ENCODE measurements at places on chromosomes 2 and 18.

- DNase-seq = no peak
These were observed at the start of gene PSD4 for GRCh38 chr2:113173542-113174375. Gene PSD4, plus strand, starts transcription at chr2:113173971. Its CDS starts 8,486 bp downstream, at chr2:113182457.

DNA sequence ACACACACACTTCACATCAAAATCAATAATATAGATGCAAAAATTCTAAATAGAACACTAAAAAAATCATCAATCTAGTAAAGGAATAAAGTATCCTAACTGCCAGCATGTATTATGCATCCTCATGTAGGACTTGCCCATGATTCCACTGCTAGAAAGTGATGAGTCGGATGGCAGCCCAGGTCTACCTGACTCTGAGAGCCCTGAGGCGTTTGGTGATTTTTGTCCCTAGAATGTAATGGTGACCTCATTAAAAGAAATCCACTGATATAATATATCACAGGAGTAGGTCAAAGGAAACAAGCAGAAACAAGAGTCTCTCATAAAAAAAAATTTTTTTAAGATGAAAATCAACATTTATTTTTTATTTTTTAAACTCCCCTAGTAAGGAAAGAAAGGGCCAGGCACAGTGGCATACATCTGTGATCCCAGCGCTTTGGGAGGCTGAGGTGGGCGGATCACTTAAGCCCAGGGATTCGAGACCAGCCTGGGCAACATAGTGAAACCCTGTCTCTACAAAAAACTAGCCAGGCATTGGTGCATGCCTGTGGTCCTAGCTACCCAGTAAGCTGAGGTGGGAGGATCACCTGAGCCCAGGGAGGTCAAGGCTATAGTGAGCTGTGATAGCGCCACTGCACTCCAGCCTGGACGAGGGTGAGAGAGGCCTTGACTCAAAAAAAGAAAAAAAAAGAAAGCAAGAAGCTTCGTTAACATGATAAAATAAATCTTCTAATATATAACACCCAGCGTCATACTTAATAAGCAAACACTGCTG lies 24.4 kb upstream of the ACTG2 start:
- DNase-seq = no peak

- no peak for DNase-seq
These were observed 3.0 kb downstream of the PDE11A start for GRCh38 chr2:178069551-178069950.

GRCh38 chr2:99725820-99726219 lies 236.0 kb upstream of the REV1 start:
- no peak for DNase-seq

DNA sequence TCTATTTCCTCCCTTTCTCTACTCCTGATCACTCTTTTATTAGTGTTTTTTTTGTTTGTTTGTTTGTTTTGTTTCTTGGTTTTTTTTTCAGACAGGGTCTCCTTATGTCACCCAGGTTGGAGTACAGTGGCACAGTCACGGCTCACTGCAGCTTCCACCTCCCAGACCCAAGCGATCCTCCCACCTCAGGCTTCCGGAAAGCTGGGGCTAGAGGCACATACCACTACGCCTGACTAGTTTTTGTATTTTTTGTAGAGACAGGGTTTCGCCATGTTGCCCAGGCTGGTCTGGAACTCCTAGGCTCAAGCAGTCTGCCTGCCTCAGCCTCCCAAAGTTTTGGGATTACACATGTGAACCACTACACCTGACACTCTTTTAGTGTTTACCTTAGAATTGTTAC lies 122.3 kb downstream of the ATL2 start:
- no peak for DNase-seq

- no peak for DNase-seq
These were observed 429.8 kb downstream of the TGIF1 start for GRCh38 chr18:3879836-3880120.

GRCh38 chr18:6874315-6874714 lies 144.8 kb downstream of the ARHGAP28 start:
- no peak for DNase-seq

- no peak for DNase-seq
These were observed 98.7 kb downstream of the EPHA4 start for GRCh38 chr2:221473451-221473850.

DNA sequence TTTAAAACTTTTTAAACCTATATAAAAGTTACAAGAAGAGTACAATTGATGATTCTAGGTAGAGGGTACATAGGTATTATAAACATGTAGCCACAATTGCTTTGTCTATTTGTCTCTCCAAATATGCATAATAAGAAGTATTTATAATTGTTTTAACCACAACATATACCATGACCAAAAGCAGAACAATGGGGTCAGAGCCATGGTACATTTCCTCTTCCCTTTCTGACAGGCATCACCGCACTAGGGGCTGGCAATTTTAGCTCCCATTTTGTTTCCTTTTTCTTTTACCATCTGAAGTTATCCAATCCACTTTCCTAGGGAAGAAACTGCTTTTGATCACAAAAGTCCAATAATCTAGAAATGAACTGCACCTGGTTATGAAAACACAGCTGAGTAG lies 49.3 kb downstream of the TMX3 start:
- no peak for DNase-seq

DNA sequence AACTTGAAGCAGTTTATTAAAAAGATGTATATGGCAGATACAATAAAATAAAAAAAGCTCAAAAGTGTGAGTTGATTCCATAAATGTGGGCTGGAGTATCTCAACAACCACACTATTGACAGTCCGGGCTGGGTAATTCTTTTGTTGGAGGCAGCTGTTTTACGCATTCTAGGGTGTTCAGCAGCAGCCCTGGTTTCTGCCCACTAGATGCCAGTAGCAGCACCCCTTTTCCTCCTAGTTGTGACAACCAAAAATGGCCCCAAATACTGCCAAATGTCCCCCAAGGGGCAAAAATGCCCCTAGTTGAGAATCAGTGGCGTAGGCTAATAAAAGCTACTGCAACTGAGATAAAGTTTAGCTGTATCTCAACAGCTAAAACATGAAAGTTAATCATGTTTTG lies 44.8 kb downstream of the CHMP3 start:
- DNase-seq = no peak

DNA sequence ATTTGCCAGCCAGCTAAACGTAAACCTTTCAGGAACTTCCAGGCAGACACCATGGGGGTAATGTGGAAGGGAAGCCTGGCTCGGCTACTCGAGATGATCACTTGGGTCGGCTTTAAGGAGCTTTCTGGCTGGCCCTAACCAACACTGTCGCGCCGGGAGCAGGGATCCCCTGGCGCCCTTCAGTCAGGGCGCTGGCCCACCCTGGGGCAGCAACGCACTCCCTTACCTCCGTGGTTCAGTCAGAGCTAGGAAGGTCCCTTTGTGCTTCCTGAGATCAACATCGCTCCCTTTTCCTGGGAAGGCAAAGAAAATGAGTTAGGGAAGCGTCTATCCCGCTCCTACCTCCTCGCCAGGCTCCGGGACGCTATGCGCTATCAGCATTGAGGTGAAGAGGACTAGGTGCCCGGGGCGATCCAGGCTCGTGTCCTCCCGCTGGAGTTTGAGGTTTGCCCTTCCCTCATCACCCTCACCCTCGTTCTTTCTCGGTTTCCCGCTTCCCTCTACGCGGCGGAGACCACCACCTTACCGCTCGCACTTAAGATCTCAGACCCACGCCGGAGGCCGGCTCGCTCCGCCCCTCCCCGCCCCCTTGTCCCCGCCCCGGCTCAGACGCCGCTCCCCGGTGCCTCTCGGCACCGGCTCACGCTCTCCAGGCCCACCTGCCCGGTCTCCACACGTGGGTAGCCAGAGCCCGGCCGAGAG lies 449 bp upstream of the ATRAID start:
- DNase-seq = peak; percentile 89

DNA sequence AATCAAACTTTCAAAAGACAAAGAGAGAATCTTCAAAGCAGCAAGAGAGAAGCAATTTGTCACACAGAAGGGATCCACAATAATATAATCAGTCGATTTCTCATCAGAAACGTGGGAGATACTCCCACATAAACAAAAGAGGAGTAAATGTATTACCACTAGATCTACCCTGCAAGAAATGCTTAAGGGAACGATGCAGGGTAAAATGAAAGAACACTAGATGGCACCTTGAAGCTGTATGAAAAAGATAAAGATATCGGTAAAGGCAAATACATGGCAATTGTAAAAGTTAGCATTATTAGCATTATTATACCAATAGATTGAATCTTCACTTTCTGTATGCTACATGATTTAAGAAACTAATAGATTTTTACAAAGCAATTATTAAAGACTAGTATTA lies 677.0 kb downstream of the SUCLG1 start:
- no peak for DNase-seq

GRCh38 chr2:111235192-111236015 lies 114.7 kb downstream of the BCL2L11 start:
- DNase-seq = no peak

- DNase-seq = peak; percentile 89
These were observed 7.6 kb upstream of the TNS1 start for GRCh38 chr2:218010140-218010983.

- no peak for DNase-seq
These were observed 25.1 kb downstream of the CIB4 start for GRCh38 chr2:26615860-26616705.

GRCh38 chr2:237330541-237330940 lies 83.4 kb downstream of the COL6A3 start:
- no peak for DNase-seq

- no peak for DNase-seq
These were observed 139.9 kb downstream of the LRRC30 start for GRCh38 chr18:7370802-7371201.

- peak; percentile 9 for DNase-seq
These were observed 312.7 kb downstream of the TCF4 start for GRCh38 chr18:55275039-55275901.

DNA sequence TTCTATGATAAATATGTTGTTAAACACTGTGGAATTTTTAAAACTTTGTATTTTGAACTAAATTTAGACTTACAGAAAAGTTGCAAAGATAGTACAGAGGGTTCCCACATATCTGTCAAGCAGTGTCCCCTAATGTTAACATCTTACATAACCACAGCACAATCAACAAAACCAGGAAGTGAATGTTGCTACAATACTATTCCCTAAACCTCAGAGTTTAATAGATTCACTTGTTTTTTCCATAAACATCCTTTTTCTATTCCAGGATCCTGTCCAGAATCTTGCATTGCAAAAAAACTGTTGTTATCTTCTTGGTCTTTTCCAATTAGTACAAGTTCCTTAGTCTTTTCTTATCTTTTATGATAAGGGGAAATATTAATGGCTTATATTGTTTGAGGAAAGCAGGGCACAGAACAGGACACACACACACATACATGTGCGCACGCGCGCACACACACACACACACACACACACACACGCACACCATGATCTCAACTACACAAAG lies 251.1 kb upstream of the TRIB2 start:
- DNase-seq = no peak

DNA sequence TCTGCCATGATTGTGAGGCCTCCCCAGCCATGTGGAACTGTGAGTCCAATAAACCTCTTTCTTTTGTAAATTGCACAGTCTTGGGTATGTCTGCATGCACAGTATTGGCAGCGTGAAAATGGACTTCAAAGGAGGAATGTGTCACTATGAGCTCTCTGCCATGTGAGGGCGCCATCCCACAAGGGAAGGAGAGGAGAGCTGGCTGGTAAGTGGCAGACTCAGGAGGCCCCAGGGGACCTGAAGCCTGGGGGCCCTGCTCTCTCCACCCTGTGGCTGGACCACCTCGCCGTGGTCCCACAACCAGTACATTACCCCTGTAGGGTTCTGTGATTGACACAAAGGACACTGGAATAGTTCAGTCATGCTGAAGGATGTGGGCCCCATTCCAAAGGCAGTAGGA lies 122.1 kb downstream of the RPIA start:
- no peak for DNase-seq

DNA sequence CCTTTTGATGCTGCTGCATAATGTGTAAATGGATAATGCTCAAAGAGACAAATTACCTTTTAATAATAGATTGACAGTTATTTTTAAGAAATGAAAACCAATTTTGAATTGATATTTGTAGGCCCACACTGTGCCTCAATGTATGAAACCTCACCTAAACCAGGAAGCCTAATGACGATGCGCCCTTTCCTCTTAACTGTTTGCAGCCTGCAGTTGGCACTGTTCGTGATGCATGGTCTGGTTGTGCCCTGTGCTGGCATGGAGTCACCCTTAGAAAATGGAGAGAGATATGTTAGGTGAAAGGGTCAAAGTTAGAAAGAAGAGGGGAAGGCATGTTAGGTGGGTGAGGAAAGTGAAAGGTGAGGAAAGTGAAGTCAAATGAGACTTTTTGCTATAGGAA lies 390.2 kb downstream of the PTPRM start:
- DNase-seq = no peak

- no peak for DNase-seq
These were observed 99.1 kb upstream of the ITGA6 start for GRCh38 chr2:172328103-172328841.

Data from HuH-7.5 (cell line).